ENCODE measurements at places on chromosomes 7 and 10. TPM values are rescaled to one million over a fixed set of nuclear protein-coding genes. Genes with fewer than 3 reads are reported as not detected.
A peak's percentile ranks its signal among the peaks of the same experiment; 100 is the strongest.

LBX1 gene
- total RNA-seq, result not detected

HHEX gene
- 1.2 TPM for total RNA-seq

SYT15B gene
- total RNA-seq, result 0.15 TPM

ITPRID1 gene
- total RNA-seq, result not detected

- no peak for DNase-seq
Measured at GRCh38 chr10:122877264-122877663, 2.1 kb downstream of the FAM24B start.

- no peak for DNase-seq
Measured at GRCh38 chr7:138848056-138848980, 50.3 kb upstream of the ATP6V0A4 start.

GRCh38 chr7:106643216-106644000, 17.6 kb downstream of the CCDC71L start:
- no peak for DNase-seq

DNA sequence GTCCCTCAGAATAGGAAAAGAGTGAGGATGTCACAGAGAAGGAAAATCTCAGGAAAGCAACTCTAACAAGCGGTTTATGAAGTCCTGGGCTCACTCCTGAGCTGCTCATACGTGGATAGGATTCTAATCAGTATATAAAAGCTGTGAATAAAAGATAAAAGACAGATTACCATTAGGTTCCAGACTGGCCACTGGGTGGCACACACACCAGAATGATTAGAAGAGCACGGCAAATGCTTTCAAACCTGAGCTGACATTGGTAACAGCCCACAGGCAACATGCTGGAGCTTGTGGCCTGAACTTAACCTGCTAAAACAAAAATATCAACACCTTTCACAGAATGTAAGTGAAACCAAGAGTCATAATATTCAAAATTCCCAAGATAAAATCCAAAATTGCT, 370.8 kb downstream of the GRID1 start:
- DNase-seq, result peak; percentile 1

DNA sequence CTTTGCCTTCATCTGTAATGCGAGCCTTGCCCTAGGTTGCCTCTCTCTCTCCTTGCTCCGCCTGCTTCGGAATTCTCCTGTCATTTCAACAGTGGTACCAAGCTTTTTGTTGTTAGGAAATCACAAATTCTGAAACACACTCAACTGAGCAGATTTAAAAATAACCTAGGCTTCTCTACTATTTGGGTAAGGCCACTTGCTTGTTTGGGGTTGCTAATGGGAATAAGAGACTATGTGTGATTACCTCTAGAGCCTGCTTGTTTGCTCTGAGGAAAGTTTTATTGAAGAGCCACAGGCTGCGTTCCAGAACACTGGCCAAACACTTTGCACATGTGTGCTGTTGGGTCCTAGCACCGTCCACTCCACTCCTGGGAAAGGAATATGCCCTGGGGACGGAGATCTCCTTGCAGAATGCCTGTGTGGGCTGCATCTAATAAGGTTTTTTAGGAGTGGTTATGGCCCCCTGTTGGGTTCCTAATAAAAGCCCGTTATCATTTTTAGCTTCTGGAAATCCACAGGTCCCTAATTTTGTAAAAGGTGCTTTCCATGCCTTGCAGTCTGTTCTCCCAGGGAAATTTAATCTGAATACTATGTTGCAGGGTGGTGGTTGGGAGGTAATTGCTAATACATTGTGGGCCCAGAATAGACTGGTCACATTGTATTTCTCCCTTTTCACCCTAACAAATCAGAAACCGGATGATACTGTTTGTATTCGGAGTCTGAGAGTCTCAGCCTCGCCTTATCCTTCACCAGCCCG, 68.7 kb upstream of the KLF6 start:
- DNase-seq, result no peak

DNA sequence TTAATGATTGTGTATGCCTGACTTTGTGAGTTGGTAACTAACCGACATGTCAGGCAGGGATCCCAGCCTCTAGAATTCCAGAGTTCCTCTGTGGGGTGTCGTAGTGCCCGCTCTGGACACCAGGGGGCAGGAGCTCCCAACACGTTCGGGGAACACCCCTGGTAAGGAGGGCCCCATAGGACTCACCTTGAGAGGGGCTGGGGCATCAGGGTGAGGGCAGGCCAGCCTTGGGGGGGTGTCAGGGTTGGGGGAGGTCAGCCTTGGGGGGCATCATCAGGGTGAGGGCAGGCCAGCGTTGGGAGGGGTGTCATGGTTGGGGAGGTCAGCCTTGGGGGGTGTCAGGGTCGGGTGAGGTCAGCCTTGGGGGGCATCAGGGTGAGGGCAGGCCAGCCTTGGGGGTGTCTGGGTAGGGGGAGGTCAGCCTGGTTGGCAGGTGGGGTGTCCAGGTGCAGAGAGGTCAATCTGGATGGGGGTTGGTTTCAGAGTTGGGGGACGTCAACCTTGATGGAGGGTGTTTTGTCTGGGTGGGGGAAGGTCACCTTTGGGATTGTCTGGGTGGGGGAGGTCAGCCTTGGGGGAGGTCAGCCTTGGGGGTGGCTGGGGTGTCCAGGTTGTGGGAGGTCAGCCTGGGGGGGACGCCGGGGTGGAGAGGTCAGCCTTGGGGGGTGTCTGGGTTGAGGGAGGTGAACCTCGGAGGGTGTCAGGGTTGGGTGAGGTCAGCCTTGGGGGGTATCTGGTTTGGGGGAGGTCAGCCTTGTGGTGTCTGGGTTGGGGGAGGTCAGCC, 45.6 kb upstream of the SUN1 start:
- peak; percentile 53 for DNase-seq

- DNase-seq, result no peak
Measured at GRCh38 chr10:92847202-92847864, 987 bp upstream of the EXOC6 start.

- peak; percentile 38 for DNase-seq
Measured at GRCh38 chr10:120979435-120980278, 128.5 kb downstream of the WDR11 start.

DNA sequence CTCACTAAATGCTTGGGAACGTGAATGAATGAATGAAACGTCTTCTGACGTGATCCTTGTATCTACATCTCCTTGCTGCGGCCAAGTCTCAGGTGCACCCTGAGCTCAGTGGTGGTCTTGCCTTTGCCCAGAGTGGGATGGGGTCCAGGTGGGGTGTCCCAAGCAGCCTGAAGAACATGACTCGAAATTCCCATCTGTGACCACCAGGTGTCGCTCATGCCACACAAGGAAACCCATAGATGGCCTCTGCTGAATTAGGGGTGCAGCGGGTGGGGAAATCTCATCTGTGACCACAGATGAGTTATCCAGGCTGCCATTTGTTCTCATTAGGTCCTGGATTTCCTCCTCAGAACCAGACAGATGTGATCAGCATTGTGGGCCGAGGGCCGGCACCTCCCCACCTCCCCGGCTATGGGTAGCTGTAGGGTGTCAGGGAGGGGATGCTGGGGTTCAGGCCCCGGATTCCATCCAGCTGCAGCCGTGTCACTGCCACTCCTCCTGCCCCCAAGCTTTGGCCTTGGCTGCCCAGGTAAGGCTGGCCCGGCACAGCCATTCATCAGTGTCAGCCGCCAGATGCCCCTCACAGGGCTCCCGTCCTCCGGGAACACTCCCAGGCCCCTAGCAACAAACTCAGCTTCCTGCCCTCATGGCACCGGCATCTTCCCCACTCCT, 21.0 kb upstream of the GNA12 start:
- DNase-seq, result peak; percentile 64

GRCh38 chr7:25834050-25834449, 317.9 kb upstream of the NFE2L3 start:
- DNase-seq, result no peak

DNA sequence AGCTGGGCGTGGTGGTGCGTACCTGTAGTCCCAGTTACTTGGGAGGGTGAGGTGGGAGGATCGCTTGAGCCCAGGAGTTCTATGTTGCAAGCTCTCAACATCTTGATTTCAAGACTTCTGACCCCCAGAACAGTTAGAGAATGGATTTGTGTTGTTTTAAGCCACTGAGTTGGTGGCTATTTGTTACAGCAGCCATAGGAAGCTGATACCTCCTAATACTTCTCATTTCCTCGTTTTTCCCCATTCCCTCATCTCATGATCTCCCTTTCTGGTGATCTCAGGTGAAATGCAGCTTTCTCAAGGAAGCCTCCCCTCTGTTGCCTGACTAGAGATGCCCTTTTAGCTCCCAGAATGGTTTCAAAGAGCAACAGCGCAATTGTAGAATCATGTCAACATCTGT, 378.8 kb downstream of the TYW1 start:
- DNase-seq, result no peak
